ENCODE measurements at places on chromosomes 13 and 19.

- no peak for DNase-seq
These were observed 1.4 kb downstream of the SUGP2 start for GRCh38 chr19:19031891-19032290.

GRCh38 chr19:58355215-58355796, 2.0 kb upstream of the A1BG start:
- DNase-seq, result no peak

GRCh38 chr19:55441692-55442321, 1.3 kb downstream of the SHISA7 start:
- no peak for DNase-seq

DNA sequence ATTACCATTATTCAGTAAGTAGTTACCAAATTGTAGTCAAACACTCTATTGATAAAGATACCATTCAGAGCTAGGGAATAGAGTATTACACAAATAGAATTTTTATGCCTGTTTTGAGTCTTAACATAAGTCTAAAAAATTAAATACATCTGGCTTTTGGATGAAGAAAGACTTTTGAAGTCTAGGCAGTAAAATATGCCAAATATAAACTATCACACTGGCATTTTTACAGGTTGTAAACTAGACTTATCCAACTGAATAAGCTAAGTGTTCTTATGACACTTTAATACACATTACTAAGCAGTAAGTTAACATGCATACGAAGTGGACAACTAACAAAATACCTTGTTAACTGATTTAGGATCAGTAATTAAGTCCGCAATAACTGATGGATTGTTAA, 108.9 kb downstream of the MAB21L1 start:
- no peak for DNase-seq

Data from cardiac fibroblast (primary cell).